NCI-H1048 (cell line): ENCODE measurements at places on chromosomes 2 and 18.
A peak's percentile ranks its signal among the peaks of the same experiment; 100 is the strongest.

- DNase-seq, result no peak
These were observed 34.7 kb downstream of the C2orf74 start for GRCh38 chr2:61196671-61197070.

DNA sequence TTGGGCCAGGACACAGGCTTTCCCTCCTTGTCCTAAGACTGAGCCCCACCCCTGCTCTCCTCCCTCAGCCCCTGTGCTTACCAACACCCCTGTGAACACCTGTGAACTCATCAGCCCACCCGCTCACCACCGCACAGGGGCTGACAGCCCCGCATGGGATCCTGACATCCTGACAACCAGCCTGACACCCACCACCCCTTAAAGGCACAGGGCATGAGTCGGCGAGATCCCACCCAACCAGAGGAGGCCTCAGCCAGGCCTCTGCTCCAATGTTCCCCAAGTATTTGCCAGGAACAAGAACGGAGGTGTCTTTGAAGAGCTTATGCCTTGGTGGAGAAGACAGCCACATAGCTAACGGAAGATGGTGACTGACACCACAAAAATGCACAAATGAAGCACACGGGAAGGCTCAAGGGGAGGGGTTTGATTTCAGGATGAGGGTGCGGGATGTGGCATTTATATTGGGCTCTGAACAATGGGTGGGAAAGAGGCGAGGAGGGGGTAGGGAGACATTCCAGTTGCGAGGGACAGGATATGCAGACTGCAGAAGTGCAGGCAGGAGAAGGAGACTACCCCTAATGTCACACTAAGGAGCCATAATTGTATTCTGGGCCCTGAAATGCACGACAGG, 11.0 kb downstream of the RAB11FIP5 start:
- no peak for DNase-seq

GRCh38 chr18:8063733-8064132, 496.6 kb downstream of the PTPRM start:
- DNase-seq, result no peak

GRCh38 chr2:174763780-174764179, 492 bp downstream of the CHRNA1 start:
- no peak for DNase-seq

DNA sequence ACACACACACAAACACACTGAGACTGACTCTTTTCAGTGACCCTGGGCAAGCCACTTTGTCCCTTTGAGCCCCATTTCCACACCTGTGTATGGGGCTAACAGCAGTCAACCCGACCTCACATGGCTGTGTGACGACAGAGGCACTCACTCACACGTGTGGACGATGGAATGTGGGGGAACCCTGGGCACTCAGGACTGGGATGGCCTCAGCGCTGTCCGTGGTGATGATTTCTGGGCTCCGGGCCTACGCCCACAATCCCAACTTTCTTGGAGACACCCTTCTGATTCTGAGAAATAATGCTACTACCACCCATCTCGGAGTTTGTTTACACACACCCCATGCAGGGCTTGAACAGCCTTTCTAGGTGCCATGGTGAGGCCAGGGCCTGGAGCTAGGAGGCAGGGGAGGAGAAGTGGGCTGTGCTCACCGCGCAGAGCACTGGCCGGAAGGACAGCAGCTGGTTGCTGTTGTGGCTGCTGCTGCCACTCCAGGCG, 1.5 kb downstream of the CRYBA2 start:
- no peak for DNase-seq

DNA sequence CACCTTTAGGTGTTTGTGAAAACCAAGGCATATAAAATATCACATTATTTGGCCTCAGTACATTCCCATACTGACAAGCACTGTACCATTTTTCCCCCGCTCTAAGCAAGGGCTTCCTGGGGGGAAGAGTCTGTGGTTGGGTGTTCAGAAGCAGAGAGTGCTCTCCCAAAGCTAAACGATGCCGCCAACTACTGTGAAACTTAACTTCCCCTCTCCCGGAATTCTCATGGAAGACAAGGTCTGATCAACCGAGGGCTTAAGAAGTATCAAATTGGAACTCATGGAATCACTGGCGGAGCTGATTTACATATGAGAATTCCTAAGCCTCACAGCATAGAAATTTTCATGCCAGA, 433 bp upstream of the MFF start:
- no peak for DNase-seq

DNA sequence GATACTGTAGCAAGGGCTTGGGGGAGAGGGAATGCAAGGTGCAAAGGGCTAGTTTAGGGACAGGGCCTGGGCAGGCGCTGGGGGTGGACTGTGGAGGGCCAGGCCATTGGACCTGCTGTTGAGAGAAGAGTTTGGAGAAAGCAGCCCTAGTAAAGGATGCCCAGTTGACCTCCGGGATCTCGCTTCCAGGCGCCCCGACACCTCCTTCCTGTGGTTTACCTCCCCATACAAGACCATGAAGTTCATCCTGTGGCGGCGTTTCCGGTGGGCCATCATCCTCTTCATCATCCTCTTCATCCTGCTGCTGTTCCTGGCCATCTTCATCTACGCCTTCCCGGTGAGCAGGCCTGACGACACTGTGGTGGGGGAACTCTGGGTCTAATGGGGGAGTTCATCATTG, 229.0 kb downstream of the DYSF start:
- DNase-seq, result no peak

DNA sequence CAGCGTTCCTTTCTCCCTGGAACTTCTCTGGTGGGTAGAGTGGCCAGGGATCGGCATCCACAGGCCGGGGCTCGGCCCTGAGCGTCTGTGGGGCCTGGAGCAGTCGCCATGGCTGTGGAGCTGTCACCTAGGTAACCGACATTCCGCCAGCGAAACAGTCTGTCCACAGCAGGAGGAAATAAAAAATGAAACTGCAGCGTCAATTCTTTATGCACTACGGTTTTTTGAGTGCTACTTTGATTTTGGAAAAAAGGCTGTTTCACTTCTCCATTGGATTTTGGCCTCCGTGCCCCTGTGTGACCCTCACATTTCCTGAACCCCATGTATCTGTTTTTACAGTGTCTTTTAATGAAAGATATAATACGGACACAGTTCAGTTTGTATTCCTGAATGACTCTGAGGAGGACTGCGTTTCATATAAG, 163.4 kb downstream of the LDLRAD4 start:
- DNase-seq, result no peak

GRCh38 chr2:1835581-1836201, 91.4 kb upstream of the PXDN start:
- no peak for DNase-seq

GRCh38 chr2:10132596-10132995, 10.1 kb downstream of the RRM2 start:
- no peak for DNase-seq

GRCh38 chr2:55242617-55243016, 10.1 kb downstream of the RPS27A start:
- no peak for DNase-seq

DNA sequence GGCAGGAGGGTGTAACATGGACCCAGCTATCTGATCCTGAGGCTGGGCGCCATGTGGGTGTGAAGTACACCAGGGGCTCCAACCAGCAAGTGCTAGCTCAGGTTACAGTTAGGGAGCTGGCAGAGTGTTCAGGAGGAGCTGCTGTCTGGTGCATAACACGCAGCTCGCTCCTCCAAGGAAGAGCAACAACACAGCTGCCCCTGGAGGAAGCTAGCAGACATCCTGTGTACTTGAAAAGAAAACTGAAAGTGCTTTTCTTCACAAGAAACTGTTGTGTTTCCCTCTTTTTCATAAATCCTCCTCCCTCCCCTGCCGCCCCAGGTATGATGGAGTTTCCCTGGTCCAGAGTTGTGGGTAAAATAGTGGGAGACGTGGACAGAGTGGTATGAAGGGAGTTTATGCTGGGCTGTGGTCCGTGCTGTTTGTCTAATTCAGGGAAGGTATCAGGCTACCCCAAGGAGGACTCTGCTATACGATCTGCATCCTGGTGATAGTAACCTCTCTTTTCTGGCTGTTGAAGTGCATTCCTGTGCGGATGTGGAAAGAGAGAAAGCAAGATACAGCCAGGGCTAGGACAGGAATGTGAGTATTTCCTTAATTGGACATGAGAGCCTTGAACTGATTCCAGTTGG, 6.1 kb upstream of the LBH start:
- no peak for DNase-seq

DNA sequence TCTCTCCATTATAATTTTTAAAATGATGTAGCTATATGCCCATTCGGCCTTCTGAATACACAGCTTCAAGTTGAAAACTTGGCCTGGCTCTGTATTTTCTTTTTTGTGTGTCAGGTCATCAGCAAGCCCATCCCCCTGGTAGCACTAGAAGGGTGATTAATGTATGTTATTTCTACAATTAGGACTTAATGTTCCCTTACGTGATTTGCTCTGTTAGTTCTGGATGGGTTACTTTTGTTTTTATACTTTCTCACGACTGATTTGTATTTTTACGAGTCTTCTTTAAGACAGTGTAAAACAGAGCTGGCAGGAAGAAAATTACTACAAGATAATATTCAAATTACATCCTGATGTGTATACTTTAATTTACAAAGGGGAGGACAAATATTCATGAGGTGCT, 88.4 kb upstream of the RGPD4 start:
- DNase-seq, result no peak

DNA sequence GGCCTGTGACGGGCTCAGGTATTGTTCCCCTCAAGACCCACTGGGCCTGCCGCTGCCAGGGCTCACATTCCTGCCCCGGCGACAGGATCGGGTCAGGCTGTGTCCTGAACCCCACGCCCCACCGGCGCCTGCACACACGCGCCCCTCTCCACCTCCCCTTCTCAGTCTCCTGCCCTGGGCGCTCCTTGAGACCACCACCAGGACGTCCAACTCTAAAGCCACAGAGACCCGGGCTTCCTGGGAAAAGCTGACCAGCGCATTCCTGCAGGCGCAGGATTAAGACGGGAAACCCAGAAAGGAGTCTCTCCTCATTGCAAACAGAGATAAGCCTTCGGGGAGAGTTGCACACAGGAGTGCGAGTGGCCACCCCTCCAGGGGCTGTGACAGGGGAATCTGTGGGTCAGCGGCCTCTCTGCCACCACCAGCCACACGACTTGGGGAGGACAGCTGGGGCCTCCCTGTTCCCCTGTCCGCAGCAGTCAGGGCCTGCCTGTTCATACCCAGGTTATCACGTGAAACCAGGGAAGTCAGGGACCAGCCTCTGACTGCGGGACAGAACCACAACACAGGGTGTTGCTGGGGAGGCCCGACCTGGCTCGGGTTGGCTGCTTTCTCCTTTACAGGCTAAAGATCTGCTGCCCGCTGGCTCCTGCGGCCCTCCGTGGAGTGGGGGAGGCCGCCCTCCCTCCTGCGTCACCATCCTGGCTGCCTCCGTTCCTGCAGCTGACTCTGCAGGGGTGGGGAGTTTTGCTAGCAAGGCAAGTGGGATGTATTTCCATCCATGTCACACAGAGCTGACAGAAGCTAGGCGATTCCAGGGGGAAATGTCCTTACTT, 88.8 kb downstream of the ZCCHC2 start:
- no peak for DNase-seq

- DNase-seq, result no peak
These were observed 41.1 kb downstream of the ARL6IP6 start for GRCh38 chr2:152759290-152760072.

DNA sequence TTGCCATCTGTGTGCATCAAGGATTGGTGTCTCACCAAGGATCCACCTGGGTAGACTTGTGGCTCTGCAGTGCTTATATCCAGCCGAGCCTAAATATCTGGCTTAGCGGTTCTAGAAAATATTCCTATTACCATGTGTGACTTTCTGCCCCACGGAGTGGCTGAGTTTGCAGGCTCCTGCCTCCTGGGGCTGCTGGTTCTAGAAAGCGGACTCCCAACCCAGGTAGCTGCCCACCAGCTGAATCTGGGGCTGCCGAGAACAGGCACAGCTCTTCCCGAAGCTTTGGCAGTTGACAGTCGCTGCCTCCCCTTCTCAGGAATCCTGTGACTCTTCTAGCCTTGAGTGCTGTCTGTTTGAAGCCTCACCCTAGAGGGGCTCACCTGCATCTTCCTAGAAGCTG, 104.6 kb downstream of the TPGS2 start:
- DNase-seq, result no peak

GRCh38 chr2:70930371-70931329, 5.0 kb upstream of the ATP6V1B1 start:
- DNase-seq, result no peak

GRCh38 chr2:183259921-183260320, 135.7 kb downstream of the NUP35 start:
- DNase-seq, result no peak

GRCh38 chr2:65435625-65436168, 3.3 kb upstream of the SPRED2 start:
- DNase-seq, result peak; percentile 34

DNA sequence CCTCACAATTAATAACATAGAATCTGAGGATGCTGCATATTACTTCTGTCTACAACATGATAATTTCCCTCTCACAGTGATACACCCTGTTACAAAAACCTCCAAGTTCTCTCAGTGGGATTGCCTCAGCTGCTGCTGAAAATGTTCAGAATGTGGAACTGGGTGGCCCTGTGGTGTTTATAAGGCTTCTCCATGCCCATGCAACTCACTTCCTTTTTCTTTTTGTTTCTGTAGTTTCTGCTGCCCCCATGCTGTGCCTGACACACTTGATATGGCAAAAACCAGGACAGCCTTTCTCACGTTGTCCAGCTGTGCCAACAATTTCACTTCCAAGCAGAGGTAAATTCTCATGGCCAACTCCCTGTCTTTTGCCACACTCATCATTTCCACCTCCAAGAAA, 206.2 kb downstream of the RPIA start:
- DNase-seq, result no peak
